Fibroblast of skin of abdomen (primary cell): ENCODE measurements at places on chromosomes 16 and 17.

- no peak for DNase-seq
Observed at GRCh38 chr17:15507896-15508295, 40.5 kb upstream of the CDRT4 start.

- no peak for DNase-seq
Observed at GRCh38 chr16:30721167-30721566, 22.2 kb downstream of the SRCAP start.

DNA sequence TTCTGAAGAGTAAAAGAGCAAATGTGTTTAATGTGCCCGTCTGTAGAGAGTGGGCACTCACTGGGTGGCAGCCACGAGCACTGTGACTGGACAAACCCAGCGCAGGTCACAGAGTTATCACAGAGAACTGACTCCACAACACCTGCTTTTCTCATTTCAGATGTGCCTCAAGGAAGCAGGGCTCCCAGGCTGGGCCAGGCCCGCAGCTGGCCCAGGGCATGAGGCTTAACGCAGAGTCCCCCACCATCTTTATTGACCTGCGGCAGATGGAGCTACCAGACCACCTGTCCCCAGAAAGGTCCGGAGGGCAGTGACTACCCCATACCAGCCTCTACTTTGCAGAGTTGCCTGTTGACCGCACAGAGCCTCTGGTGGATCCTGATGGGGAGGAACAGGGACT is 11.9 kb downstream of the DNAAF8 start:
- no peak for DNase-seq

DNA sequence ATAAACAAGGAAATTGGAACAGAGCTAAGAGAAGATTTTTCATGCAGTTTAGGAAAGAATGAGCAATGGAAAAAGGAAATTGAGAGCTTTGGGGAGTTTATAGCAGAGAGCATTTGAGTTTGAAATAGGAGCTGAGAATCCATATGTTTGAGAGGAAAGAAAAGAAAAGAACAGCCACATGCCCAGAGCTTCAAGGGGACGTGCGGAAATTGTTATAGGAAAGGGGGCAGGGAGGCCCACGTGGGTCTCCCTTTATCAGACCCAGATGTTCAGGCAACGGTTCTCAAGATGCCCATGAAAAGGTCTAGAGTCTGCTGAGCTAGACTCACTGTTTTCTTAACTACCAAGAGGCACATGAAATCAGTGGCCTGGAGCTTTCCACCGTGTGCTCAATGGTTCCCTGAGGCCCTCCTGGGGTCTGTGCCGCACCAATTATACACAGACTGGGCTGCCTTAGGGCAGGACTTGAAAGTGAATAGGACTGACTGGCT is 31.2 kb downstream of the CHD9 start:
- DNase-seq: peak; percentile 86

DNA sequence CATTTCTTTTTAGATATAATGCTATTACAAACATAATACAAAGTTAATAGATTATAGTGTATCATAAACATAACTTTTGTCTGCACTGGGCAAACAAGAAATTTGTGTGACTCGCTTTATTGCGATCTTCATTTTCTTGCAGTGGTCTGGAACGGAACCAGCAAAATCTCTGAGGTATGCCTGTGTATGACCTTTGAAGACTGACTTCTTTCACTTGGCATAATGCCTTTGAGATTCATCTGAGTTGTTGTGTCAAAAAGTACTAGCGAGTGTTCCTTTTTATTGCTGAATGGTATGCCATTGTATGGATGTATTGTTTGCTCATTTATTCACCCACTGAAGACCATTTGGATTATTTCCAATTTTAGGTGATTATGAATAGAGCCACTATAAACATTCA is 69.2 kb downstream of the TANC2 start:
- peak; percentile 86 for DNase-seq
